ENCODE measurements at places on chromosomes 5 and 9.

DNA sequence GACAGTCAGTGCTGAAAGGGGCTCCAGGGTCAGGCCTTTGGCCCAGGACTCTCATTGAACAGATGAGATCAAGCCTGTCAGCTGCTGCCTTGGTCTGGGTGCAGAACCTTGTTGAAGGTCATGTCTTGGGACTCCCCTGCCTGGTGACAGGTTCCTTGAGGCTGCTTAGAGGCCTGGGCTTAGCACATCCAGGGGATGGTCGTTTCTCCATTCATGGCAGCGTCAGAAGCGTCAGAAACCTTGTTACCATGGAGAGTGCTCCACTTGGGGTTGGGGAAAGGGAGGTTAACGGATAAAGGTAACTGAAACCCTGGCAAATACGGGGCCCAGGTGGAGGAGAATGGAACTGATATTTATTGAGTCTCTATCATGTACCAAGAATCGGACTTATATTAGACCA is 8.8 kb downstream of the ARPC5L start:
- no peak for DNase-seq

DNA sequence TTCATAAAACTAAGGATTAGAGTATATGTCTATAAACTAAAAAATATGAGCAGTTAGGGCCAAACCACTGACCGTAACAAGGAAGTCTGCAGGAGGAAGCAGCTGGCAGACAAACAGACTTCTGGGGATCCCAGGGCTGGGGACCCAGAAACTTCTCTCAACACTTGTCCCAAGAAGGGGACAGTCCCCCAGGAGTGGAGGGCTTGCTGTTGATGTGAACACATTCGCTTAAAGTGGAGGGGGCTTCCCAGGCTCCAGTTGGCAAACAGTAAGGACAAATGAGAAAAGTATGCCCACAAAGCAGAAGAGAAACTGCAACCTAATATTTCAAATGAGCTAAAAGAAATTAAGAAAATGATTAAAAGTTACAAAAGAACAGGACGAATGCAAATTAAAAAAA is 83.7 kb downstream of the PDE8B start:
- DNase-seq = no peak

DNA sequence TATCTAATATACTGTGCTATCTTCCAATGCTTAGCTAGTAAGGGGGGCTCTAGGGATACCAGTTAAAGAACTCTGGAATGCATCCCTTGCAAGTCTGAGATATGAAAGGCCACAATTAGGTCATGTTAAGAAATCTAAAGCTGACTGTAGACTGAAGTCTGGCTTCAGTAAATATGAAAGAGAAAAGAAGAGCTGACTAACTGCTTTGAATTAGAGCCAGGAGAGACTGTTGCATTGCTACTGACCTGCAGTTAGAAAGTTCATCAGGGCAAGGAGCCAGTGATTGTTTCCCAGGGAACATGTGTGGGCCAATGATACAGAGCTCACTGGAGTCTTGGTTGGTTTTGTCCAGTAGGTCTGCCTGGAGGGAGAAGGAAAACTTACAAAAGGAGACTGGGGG is 472.1 kb upstream of the TNC start:
- DNase-seq = no peak

GRCh38 chr9:136245219-136246150 is at the start of gene QSOX2:
QSOX2 (minus strand) TSS chr9:136245812; CDS start chr9:136245803, 9 bp downstream.
- DNase-seq = peak; percentile 53

DNA sequence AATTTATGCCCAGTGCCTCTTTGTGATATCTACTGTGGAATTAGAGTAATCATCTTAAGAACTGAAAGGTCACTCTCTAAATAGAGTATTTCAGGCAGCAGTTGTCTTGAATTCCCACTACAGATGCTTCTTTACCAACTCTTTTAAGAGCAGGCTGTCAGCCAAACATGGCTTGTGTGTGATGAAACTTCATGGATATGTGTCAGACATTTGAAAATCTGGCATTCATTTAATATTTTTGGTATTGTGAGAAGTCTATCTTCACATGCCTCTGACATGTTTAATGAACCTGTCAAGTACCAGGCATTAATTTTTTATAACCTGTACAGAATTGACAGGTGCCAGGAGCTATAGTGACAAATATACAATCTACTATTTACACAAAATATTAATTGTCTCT is 318.6 kb downstream of the CDH9 start:
- no peak for DNase-seq

GRCh38 chr5:40405996-40406740 is 273.5 kb upstream of the PTGER4 start:
- DNase-seq = no peak

DNA sequence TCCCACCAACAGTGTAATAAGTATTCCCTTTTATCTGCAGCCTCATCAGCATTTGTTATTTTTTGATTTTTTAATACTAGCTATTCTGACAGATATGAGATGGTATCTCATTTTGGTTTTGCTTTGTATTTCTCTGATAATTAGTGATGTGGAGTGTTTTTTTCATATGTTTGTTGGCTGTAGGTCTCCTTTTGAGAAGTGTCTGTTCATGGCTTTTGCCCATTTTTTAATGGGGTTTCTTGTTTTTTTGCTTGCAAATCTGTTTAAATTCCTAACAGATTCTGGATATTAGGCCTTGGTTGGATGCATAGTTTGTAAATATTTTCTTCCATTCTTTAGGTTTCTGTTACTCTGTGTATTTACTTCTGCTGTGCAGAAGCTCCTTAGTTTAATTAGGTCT is 445.4 kb upstream of the DAB2 start:
- no peak for DNase-seq

DNA sequence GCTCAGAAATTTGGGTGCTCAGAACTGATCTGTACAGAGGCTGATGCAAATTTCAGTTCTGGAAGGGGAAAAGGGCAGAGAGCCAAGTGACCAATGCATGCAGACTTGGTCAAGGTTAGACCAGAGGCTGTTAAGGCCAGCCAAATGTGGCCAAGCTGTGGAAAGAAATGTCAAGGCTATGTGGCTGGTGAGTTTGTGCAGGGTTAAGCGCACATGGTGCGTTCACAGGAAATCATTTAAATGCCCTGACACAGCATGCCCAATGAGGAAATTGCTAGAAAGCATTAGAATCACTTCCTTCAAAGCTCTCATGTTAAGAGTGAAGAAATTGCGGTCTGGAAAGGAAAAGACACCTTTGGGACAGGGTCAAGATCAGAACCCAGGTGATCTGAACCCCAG is 58.0 kb downstream of the PTPN3 start:
- DNase-seq = no peak

GRCh38 chr5:127311781-127312525 is 21.4 kb downstream of the MEGF10 start:
- DNase-seq = no peak

DNA sequence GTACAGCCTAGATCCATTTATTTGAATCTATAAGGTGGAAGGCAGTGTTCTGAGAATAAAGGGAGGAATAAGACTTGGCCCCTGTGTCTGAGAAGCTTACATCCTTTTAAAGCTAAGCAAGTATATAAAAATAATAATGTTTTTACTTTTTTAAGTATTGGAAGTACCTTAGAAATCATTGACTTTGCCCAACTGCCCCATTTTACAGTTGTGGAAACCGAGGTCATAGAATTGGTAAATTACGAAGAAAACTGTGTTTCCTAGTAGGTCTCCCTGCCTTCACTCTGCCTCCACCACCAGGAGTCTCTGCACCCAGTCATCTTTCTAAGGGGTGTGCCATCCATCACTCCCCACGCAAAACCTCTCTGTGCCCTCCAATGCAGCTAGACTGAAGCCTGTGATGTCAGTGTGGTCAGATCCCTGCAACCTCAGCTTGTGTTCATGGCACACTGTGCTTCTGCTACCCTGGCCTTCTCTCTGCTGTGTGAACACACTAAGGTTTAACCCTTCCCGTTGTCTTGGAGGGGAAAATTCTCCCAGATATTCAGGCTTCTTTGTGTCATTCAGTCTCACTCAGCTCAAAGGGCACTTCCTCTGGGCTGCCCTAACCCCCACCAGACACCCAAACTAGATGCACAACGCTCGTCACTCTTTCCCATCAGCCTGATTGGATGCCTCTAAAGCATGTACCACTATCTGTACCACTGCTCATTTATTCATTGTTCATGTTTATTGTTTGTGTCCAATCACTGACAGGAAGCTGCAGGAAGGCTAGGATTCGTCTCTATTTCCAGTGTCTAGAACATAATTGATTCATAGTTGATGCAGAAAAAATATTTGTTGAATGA is 18.2 kb downstream of the ADRB2 start:
- no peak for DNase-seq

- DNase-seq = no peak
These were observed 475.7 kb upstream of the TNC start for GRCh38 chr9:115593587-115594091.

GRCh38 chr9:27385606-27386322 is 88.8 kb upstream of the EQTN start:
- DNase-seq = no peak

- no peak for DNase-seq
These were observed 34.5 kb downstream of the CREBRF start for GRCh38 chr5:173090639-173091038.

- DNase-seq = no peak
These were observed 5.3 kb upstream of the RNF145 start for GRCh38 chr5:159214486-159215271.

GRCh38 chr5:133602835-133603380 is 9.4 kb downstream of the FSTL4 start:
- DNase-seq = no peak

- no peak for DNase-seq
These were observed 32.1 kb upstream of the ADRB2 start for GRCh38 chr5:148794275-148794674.

Data from NCI-H1417 treated with DMSO at 0.1 percent for 48 hours (cell line).